H9 (cell line): ENCODE measurements at places on chromosomes 2 and 18. TPM values are rescaled to one million over a fixed set of nuclear protein-coding genes. Genes with fewer than 3 reads are reported as not detected.

Gene SERPINB7
- not detected in 2 replicates for total RNA-seq

Gene FAM161A
- 13.3 and 15.8 TPM in 2 replicates for total RNA-seq

Gene SKA1
- total RNA-seq = 20.2 and 20.6 TPM in 2 replicates

Gene HES6
- 27.1 and 27.7 TPM in 2 replicates for total RNA-seq

Gene IWS1
- 61.0 and 66.2 TPM in 2 replicates for total RNA-seq

Gene UGT1A3
- not detected in 2 replicates for total RNA-seq

Gene OTOF
- total RNA-seq = 0.15 and 0.35 TPM in 2 replicates

Gene LRRTM4
- total RNA-seq = 11.0 and 12.0 TPM in 2 replicates

- H3K4me3 ChIP-seq = no peak overlapping the region
- H3K36me3 ChIP-seq = no peaks in the 10 kb centered on the region
- no peak overlapping the region for H3K27ac ChIP-seq
- DNase-seq = no peak
Observed at GRCh38 chr2:8870441-8870840, 33.0 kb upstream of the KIDINS220 start.

DNA sequence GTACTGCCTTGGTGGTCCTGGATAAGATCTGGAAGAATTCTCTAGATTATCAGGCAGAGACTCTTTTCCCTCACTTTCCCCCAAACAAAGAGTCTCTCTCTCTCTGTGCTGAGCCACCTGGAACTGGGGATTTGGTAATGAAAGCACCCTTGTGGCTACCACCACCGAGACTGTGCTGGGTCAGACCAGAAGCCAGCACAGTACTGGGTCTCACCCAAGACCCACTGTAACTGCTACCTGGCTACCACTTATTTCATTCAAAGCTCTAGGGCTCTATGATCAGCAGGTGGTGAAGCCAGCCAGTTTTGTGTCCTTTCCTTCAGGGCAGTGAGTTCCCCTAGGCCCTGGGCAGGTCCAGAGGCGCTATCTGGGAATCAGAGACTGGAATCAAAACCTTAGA is 269.6 kb upstream of the CWC22 start:
- no peaks in the 10 kb centered on the region; the same call in 1 of the 2 replicates for H3K36me3 ChIP-seq
- H3K27ac ChIP-seq = no peak overlapping the region
- no peak for DNase-seq
- H3K4me1 ChIP-seq = no peaks in the 10 kb centered on the region
- H3K27me3 ChIP-seq = no peaks in the 10 kb centered on the region
- H3K4me3 ChIP-seq = no peak overlapping the region

GRCh38 chr2:6793371-6793770 is 72.3 kb downstream of the CMPK2 start:
- H3K27ac ChIP-seq = no peak overlapping the region
- H3K27me3 ChIP-seq = no peaks in the 10 kb centered on the region
- H3K4me3 ChIP-seq = no peak overlapping the region
- DNase-seq = no peak

DNA sequence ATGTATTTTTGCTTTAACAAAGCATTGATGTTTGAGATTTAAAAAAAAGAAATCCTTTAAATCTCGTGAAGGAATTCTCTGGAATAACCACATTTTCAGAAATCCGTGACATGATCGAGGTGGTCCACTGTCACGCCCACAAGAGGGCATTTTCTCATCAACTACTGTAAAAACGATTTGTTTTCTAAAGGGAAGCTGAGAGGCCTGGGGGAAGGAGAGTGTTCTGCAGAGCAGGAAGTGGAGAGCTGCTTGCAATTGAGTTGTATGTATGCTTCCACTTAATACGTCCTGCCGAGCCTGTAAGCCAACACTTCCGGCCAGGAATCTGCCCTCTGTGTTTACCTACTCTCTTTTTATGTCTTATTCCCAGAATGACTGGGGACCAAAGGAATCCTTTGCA is 19.4 kb downstream of the KLHL29 start:
- peak overlapping the region; percentile 64 for H3K27ac ChIP-seq
- H3K36me3 ChIP-seq = no peaks in the 10 kb centered on the region
- peaks cover 3% of the 10 kb centered on the region; the same call in 1 of the 2 replicates for H3K4me1 ChIP-seq
- DNase-seq = peak; percentile 49
- H3K27me3 ChIP-seq = no peaks in the 10 kb centered on the region
- no peak overlapping the region for H3K4me3 ChIP-seq

- H3K36me3 ChIP-seq = no peaks in the 10 kb centered on the region
- DNase-seq = no peak
- no peaks in the 10 kb centered on the region for H3K27me3 ChIP-seq
- H3K27ac ChIP-seq = no peak overlapping the region
- H3K4me3 ChIP-seq = no peak overlapping the region
Observed at GRCh38 chr2:215668378-215668775, 232.5 kb upstream of the FN1 start.

DNA sequence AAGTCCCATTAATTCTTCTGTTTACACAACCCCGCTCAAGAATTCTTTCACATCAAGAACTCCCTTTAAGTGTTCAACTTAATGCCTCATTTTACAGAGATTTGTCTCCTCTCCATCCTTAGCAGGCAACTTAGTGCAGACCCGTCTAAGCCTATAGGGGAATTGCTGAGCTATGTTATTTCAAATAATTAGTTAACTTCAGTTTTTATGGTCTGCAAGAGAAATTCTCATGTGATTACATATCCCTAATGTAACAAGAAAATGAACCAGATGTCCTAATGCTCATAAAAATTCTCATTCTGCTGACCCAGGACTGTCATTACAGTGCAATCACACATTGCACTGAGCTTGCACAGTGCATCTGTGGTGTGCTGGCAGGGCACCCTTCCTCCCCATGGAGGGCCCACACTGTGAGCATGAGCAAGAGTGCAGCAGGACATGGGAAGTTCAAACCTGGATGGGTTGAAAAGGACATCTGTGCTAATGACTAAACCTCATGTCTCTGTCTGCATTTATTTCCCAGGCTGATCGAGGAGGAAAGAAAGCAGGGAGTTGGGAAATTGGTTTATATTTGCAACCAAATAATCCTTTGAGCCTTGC is 97.1 kb downstream of the COL5A2 start:
- no peak overlapping the region for H3K4me3 ChIP-seq
- no peak overlapping the region for H3K27ac ChIP-seq
- no peak for DNase-seq
- H3K4me1 ChIP-seq = no peaks in the 10 kb centered on the region

DNA sequence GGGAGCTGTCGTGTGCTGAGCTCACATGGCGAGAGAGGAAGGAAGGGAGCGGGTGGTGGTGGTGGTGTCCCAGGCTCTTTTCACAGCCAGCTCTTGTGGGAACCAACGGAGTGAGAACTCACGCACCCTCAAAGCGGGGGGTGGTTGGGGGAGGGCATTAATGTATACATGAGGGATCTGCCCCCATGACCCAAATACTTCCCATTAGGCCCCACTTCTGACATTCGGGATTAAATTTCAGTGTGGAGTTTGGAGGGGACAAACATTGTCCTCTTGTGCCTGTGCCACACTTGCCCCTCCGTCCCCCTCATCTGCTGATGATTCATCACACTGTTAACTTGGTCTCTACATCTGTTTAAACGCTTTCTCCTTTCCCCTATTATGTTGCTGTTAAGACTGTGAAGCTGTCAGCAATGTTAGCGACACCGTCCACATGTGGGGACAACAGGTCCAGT is 22.5 kb downstream of the INPP4A start:
- no peaks in the 10 kb centered on the region for H3K27me3 ChIP-seq
- H3K4me3 ChIP-seq = no peak overlapping the region
- DNase-seq = no peak

- no peaks in the 10 kb centered on the region for H3K27me3 ChIP-seq
- no peaks in the 10 kb centered on the region for H3K4me1 ChIP-seq
- no peak for DNase-seq
- H3K27ac ChIP-seq = no peak overlapping the region
Observed at GRCh38 chr2:223235986-223236385, 184.0 kb downstream of the KCNE4 start.

GRCh38 chr18:57025540-57025939 is 121.3 kb upstream of the BOD1L2 start:
- no peaks in the 10 kb centered on the region for H3K27me3 ChIP-seq
- no peak for DNase-seq
- no peak overlapping the region for H3K4me3 ChIP-seq
- H3K4me1 ChIP-seq = no peaks in the 10 kb centered on the region; the same call in 1 of the 2 replicates

DNA sequence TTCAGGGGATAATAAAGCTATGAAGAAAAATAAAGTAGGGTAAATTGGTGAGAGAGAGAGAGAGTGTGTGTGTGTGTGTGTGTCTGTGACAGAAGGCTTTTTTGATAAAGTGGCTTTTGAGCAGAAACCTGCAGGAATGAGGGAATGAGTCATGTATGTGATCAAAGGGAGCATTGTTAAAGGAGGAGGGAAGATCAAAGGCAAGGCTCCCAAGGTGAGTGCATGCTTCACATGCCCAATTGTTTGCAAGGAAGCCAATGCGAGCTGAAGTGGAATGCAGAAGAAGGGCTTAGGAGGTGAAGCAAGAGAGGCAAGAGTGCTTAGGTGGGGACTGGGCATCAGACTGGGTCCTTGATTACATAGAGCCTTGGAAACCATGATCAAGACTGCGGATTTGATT is 96.8 kb downstream of the DNAH6 start:
- H3K27ac ChIP-seq = no peak overlapping the region
- H3K36me3 ChIP-seq = no peaks in the 10 kb centered on the region
- no peaks in the 10 kb centered on the region for H3K4me1 ChIP-seq
- DNase-seq = peak; percentile 34
- H3K4me3 ChIP-seq = no peak overlapping the region

GRCh38 chr2:141455211-141455826 is 675.5 kb downstream of the LRP1B start:
- H3K27ac ChIP-seq = no peak overlapping the region
- H3K27me3 ChIP-seq = no peaks in the 10 kb centered on the region
- peaks cover 9% of the 10 kb centered on the region for H3K4me1 ChIP-seq
- DNase-seq = no peak

GRCh38 chr2:205619600-205619999 is 62.7 kb upstream of the NRP2 start:
- H3K36me3 ChIP-seq = no peaks in the 10 kb centered on the region; the same call in 1 of the 3 replicates
- no peaks in the 10 kb centered on the region for H3K27me3 ChIP-seq
- H3K27ac ChIP-seq = no peak overlapping the region

GRCh38 chr2:225100856-225101294 is 58.6 kb upstream of the DOCK10 start:
- no peak for DNase-seq
- no peaks in the 10 kb centered on the region for H3K27me3 ChIP-seq
- H3K4me1 ChIP-seq = peaks cover 3% of the 10 kb centered on the region; the same call in 1 of the 2 replicates

- H3K36me3 ChIP-seq = no peaks in the 10 kb centered on the region
- DNase-seq = no peak
- H3K27ac ChIP-seq = no peak overlapping the region
- H3K4me3 ChIP-seq = no peak overlapping the region
Observed at GRCh38 chr2:65766768-65767267, 334.4 kb upstream of the SPRED2 start.

DNA sequence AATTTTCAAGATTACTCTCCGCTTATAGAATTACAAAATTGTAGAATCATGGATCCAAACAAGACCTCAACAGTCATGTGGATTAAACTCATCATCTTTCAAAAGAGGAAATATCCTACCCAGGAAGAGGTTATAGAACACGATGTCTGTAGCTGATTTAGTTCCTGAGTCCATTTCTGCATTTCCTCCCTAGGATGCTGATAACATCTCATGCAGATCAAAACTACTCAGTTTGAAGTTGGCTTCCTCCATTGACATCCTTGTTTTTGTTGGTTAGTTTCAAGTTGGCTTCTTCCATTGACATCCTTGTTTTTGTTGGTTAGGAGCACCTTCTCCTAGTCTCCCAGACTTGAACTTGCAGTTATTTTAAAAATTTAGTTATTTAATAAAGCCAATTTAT is 147.5 kb downstream of the PARD3B start:
- no peak for DNase-seq
- H3K4me3 ChIP-seq = no peak overlapping the region
- H3K4me1 ChIP-seq = no peaks in the 10 kb centered on the region
- no peak overlapping the region for H3K27ac ChIP-seq

GRCh38 chr18:34913837-34914661 is 127.2 kb upstream of the MAPRE2 start:
- H3K27me3 ChIP-seq = no peaks in the 10 kb centered on the region
- no peak overlapping the region for H3K4me3 ChIP-seq
- no peak for DNase-seq

- H3K4me1 ChIP-seq = no peaks in the 10 kb centered on the region
- H3K36me3 ChIP-seq = peaks cover 15% of the 10 kb centered on the region
- DNase-seq = no peak
- H3K27me3 ChIP-seq = no peaks in the 10 kb centered on the region
- H3K27ac ChIP-seq = no peak overlapping the region
Observed at GRCh38 chr18:59359576-59359952, 499 bp upstream of the LMAN1 start.

- no peaks in the 10 kb centered on the region for H3K4me1 ChIP-seq
- H3K27ac ChIP-seq = no peak overlapping the region
- H3K4me3 ChIP-seq = peak overlapping the region; percentile 87
- no peak for DNase-seq
- H3K27me3 ChIP-seq = no peaks in the 10 kb centered on the region
- peaks cover 7% of the 10 kb centered on the region for H3K36me3 ChIP-seq
Observed at GRCh38 chr2:71417300-71418202, 35.8 kb upstream of the DYSF start.

DNA sequence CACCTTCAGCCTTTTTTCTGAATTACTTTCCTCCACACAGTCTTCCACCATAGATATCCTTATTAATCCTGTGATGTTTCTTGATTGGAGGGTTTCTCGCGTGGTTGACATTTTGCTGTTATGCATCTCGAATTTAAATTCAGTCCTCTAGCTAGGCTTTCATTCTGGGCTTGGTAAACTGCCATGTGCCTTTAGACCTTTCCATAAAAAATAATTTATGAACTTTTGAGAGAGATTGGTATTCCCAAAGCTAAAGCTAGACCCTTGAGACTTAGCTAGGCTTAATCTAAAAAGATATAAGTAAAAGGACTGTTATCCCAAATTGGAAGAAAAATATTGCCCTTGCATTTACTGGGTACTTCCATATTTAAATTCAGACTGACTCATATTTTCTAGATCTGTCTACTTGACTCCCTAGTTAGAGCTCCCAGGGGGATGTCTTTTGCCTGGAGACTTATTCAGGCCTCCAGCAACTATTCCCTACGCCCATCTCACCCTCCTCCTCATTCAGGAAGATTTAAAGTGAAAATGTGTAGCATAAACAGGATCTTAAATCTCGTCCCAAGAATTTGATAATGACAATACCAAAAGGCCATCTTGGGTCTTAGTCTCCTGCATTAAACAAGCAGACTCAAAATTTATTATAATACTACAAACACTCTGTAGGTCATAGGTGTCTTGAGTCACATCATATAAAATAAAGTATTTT is 60.3 kb downstream of the KIAA2012 start:
- no peaks in the 10 kb centered on the region for H3K27me3 ChIP-seq
- no peak overlapping the region for H3K27ac ChIP-seq
- H3K4me1 ChIP-seq = no peaks in the 10 kb centered on the region
- H3K36me3 ChIP-seq = no peaks in the 10 kb centered on the region
- no peak for DNase-seq

- H3K27me3 ChIP-seq = no peaks in the 10 kb centered on the region
- no peak overlapping the region for H3K27ac ChIP-seq
- no peak overlapping the region for H3K4me3 ChIP-seq
- H3K4me1 ChIP-seq = no peaks in the 10 kb centered on the region
- no peak for DNase-seq
Observed at GRCh38 chr2:81551040-81551634, 1246.6 kb upstream of the LRRTM1 start.

GRCh38 chr2:143571747-143572146 is 442.5 kb downstream of the ARHGAP15 start:
- no peak overlapping the region for H3K27ac ChIP-seq
- no peak overlapping the region for H3K4me3 ChIP-seq
- H3K4me1 ChIP-seq = no peaks in the 10 kb centered on the region
- H3K27me3 ChIP-seq = no peaks in the 10 kb centered on the region
- H3K36me3 ChIP-seq = no peaks in the 10 kb centered on the region
- no peak for DNase-seq
